CD4-positive, alpha-beta T cell treated with Interleukin-6 at 100 ng/mL for 8 hours (primary cell): ENCODE measurements at places on chromosomes 6 and 20.

DNA sequence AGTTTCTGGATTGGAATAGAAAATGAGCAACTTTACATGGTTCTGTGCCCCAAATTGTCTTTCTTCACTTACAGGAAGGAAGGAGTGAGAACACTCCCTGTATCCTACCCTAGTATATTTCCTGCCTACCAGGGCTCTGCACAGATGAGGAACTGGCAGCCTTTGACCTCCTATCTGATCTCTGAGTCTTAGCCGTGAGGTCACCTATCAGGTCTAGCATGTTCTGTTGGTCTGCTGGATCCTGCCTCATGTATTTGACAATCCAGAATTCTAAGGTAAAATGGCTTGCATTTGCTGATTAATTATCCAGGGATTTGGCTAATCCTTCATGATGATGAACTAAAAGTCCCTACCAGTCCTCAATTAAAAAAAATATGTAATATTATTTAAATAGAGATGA is 35.0 kb upstream of the TRAM2 start:
- DNase-seq, result no peak

DNA sequence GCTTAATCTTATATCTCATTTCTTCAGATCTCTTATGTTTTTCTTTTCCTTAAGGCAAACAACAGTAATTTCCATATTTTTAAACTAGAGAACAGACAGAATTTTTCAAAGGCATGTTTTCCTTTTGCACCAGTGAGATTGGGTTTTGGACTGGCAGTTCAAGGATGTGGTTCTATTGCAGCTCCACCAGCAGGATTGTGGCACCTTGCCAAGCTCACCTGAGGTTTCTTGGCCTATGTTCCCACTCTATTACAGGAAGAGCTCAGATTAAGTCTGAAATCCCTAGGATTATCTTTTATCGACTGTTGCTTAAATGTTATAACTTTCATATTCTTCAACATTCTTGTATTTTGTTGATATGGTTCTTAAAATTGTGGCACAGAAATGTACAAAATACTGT is 218.9 kb downstream of the PLCB4 start:
- DNase-seq, result no peak

- no peak for DNase-seq
These were observed 331.8 kb downstream of the CDKAL1 start for GRCh38 chr6:20866036-20866435.

DNA sequence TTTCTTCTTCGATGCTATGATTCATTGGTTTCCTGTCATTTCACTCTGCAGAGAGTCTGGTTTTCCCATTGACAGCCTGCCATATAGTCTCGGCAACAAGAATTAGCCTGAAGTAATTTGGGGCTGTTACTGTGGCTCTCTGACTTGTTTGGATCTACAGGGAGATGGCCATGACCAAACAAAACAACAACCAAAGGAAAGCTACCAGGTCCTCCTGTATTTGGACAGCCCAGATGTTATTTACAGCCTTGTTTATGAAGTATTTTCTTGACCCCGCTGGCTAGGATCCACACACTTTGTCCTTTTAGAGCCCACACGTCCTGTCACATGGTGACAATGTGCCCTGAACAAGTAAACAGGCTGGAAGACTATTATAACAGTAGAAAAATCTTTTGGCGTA is 111.4 kb upstream of the PREP start:
- no peak for DNase-seq

- no peak for DNase-seq
These were observed 91.2 kb upstream of the ADTRP start for GRCh38 chr6:11869672-11870340.

GRCh38 chr6:2970753-2971419 is 481 bp downstream of the SERPINB6 start:
- peak; percentile 44 for DNase-seq

DNA sequence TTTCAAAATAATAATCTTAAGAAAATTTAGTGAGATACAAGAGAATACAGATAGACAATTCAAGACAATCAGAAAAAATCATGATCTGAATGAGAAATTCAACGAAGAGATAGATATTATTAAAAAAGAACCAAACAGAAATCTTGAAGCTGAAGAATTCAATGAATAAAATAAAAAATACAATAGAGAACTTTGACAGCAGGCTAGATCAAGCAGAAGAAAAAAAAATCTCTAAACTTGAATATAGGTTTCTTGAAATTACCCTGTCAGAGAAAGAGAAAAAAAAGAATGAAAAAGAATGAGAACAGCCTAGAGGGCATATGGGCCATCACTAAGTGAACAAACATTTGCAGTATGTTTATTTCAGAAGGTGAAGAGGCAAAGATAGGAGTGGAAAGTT is 39.0 kb downstream of the IL22RA2 start:
- no peak for DNase-seq

DNA sequence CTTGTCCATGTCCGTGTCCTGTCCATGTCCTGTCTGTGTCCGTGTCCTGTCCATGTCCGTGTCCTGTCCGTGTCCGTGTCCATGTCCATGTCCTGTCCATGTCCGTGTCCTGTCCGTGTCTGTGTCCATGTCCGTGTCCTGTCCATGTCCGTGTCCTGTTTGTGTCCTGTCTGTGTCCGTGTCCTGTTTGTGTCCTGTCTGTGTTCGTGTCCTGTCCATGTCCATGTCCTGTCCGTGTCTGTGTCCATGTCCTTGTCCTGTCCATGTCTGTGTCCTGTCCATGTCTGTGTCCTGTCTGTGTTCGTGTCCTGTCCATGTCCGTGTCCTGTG is 55.0 kb upstream of the BHLHE23 start:
- DNase-seq, result no peak

- DNase-seq, result no peak
These were observed 53.4 kb downstream of the MYLK4 start for GRCh38 chr6:2697291-2697690.

DNA sequence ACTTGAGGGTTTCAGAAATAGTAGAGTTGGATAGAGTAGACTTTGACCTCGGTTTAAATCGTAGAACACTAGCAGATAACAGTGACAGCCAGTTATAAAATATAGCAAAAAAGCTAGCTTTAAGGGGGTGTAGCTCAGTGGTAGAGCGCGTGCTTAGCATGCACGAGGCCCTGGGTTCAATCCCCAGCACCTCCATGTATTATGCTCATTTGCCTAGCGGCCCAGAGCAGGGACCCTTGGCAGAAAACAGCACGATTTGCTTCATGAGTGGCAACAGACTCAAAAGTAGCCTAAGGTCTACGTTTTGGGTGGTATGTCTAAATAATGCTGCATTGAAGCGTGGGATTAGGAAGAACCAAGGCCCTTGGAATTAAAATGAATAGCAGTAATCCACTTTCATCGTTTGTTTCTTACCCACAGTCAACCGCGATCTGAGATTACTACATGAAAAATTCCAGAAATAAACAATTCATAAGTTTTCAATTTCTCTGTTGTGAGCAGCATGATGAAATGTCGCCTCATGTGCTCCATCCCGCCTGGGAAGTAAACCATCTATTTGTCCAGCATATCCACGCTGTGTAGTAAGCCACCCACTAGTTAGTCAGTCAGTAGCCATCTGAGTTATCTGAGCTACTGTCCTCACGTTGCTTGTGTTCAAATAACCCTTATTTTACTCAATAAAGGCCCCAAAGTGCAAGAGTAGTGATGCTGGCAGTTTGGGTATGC is 184.9 kb downstream of the GPX5 start:
- no peak for DNase-seq

- no peak for DNase-seq
These were observed 17.9 kb downstream of the SNX5 start for GRCh38 chr20:17950670-17951069.

DNA sequence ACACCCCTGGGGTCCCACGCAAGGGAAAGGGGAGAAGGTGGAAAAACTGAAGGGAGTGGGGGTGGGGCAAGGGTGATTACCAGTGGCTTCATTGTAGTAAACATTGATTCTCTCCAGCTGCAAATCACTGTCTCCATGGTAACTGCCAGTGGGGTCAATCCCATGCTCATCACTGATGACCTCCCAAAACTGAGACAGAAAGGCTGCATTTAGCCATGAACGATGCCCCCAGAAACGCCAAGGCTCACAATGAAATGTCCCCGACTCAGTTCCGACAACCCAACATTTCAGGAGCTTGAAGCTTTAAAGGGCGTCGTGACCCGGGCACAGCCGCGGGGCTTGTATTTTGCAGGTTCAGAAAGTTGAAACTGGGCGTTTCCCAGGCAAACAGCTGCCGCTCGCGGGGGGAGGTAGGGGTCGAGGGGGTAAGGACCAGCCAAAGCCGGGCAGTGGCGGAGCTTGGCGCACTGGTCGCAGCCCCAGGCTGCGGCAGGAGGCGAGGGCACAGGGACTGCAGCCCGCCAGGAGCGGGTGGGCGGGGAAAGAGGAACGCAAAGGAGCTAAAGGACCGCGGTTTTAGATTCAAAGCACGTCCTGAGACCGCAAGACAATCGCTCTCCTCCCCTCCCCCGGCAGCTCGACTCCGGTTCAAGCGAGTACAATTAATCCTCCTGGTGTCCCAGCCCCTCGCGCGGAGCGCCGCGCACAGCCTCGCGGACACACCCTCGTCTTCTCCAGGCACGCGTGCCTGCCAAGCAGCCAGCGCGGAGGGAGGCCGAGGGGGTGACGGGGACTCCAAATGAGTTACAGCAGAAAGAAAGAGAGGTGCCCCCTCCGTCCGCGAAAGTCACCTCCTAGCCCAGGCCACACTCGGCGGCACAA is 731 bp downstream of the TUBB2B start:
- no peak for DNase-seq

GRCh38 chr6:144595266-144595665 is 310.1 kb downstream of the UTRN start:
- DNase-seq, result no peak

DNA sequence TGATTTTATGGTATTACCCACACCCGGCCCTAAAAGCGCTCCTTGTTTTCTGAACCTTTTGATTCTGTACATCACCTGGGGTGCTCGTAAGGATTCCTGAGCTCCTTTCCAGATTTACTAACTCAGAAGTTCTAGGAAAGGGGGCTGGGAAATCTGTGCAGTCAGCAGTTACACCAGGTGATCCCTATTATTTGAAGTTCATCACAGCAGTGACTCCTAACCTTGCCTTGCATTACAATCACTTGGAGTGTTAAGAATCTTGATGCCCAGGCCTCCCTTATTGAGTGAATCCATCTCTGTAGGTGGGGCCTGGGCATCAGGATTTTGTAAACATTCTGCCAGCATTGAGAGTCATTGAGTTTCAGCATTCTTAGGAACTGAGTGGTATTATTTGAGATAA is 44.7 kb downstream of the BMP6 start:
- DNase-seq, result no peak

DNA sequence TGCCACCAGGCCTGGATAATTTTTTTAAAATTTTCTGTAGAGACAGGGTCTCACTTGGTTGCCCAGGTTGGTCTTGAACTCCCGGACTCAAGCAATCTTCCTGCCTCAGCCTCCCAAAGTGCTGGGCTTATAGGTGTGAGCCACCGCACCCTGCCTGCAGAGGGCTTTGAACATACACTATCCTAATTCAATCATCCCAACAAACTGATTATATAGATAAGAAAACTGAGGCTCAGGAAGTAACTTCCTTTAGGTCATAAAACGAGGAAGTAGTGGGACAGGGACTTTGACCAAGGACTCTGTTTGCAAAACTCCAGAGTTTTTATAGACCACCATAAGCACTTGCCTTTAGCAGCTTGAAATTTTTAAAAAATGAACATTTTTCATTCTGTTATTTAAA is 5.0 kb upstream of the BANF2 start:
- DNase-seq, result no peak

DNA sequence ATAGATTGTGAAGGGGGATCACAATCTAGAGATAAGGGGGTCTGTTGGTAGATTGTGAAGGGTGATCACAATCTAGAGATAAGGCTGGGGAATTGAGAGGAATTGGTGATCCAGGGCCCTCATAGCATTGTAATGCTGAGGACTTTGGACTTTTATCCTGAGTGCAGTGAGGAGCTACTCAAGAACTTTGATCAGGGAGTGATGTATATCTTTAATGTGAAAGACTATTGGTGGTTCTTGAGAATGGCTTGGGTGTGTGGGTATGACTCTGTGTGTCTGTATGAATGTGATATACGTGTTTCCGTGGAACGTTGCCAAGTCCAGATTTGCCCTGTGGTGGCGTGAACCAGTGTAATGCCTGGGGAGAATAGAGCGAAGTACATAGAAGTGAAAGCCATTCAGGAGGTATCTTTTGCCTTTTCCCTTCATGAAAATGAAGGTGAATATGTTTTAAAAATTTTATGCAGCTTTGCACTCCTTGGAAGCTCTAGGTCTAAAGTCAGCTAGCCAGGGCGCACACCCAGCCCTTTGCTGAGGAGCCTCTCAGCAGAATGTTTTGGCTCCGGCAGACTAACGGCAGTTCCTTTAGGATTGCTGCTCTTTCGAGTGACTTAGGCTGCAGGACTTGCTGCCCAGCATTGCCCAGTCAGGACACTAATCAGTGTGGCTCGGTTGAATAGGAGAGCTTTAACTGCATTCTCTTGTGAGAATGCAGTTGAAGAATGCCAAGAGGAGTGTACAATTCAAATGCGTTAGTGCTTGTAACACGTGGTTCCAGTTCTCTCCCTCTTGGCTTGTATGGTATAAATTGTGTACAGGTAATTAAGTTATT is 3.5 kb downstream of the ZFAND3 start:
- DNase-seq, result no peak

DNA sequence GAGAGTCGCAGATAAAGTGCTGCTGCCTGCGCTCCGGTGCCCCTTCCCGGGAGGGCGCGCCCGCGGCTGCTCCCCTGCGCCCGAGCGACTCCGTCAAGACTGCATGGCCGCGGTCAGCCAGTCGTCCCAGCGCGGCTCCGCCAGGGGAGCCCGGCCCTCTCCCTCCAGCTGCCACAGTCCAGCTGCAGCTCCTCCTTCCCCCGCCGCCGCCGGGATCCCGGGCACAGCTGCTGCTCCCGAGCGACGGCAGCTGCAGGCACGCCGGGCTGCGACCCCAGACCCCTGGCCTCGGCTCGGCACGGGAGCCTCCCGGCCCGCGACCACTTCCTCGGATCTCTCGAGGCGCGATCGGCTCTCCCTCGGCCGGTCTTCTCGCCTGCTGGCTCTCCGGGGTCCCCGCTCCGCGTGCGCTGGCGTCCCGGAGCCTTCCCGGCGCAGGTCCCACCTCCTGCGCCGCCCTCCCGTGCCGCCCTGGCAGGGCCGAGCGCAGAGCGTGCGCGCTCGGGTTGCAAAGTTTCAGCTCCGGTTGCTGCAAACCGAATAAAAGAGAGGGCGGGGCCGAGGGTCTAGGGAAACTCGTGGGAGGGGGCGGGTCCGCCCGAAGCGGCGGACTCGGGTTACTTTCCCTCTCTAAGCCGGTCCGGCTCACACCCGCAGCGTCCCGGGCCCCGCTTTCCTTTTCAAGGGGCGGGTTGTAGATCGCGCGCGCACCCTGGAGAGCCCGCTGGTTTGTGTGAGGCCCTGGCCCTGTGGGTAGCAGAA is at the start of gene CNKSR3:
CNKSR3 (minus strand) TSS at position 542 of the 762 bp plus-strand sequence. CDS start 571 bp downstream, outside the sequence.
- no peak for DNase-seq
